ENCODE measurements at places on chromosomes 12 and 14.

DNA sequence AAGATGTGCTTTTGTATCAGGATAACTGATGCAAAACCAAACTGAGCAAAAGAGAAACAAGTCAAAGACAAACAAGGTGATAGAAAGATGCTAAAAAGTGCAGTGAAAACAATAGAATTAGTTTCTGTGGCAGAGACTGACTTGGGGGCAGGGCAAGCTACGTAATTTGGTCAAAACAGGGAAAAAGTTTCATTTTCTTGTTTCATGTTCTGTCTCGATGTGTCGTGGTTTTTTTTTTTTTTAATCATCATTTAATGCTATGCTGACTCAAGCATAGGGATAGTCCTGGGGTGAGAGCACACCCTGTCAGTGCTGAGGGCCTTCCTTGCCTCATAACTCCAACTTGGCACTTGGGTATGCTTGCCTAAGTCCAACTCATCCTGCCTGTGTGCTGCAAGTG lies 144.1 kb upstream of the PTPRQ start:
- no peak for DNase-seq

DNA sequence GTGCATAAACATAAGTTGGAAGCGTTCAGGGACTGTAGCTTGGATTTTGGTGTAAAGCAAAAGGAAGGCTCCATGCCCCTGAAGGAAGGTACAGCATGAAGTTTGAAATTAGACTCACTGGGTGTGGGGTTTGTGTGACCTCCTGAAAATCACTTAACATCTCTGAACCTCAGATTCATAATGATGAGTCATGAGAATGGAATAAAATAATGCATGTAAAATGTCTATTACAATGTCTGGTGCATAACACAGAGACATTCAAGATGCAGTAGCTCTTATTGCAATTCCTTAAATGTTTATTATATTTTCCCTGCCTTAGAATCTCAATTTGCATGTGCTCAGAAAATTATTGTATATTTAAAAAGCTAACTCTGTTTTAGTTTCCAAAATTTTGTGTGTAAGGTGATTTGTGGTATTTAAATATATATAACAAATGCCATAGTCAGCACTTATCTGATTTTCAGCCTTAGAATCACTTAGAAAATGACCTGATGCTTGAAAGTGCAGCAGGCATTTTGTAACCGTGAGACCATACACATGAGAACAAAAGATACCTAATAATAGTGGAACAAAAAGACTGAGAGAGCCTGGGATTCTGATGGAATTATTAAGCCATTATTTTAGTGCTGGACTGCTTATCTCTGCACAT lies 66.3 kb downstream of the E2F7 start:
- no peak for DNase-seq

DNA sequence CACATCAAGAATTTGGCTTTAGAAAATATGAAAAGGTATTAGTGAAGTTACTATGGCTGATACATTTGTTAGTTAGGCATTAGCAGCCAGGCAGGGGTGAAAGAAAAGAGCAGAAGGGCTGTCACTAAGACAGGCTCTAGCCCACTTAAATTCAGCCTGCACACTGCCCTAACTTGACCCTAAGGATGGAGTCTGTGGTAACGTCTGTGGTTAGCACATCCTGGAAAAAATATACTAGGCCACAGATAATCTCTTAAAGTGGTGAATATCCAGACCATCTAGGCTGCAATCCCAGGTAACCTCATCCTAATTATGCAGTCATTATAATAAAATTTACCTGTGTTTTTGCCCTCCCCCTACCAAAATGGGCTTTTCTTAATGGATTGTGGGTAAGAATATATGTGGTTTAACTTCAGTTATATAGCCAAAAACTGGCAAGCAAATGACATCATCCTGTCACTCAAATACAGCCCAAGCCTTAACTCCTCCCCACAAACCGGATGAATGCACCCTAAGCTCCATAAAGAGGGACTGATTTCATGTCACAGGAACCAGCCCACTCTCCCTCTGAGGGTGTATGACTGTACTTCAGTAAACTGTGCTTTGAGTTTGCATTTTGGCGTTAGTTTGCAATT lies 440.9 kb downstream of the LRFN5 start:
- DNase-seq = no peak

DNA sequence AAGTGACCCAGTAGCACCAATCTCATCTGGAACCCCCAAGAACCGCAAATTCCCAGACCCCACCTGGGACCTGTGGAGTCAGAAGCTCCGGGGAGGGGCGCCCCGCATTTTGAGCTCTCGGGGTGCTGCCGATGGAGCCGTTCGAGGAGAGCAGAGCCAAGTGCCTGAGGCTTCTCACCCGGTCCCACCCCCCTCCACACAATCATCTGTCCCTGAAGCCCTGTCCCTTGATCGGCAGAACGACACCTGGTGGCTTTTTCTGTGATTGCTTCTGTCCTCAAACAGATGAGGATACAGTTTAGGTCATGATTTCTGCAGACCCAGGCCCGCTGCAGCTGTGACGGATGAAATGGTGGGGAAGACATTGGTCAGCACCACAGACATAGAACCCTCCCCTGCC lies 74.7 kb downstream of the NOC4L start:
- DNase-seq = peak; percentile 65

GRCh38 chr14:96204151-96205058 lies at the start of gene BDKRB2:
Gene BDKRB2 (plus strand): TSS chr14:96204839. CDS start chr14:96237108, 32,269 bp downstream.
- no peak for DNase-seq

DNA sequence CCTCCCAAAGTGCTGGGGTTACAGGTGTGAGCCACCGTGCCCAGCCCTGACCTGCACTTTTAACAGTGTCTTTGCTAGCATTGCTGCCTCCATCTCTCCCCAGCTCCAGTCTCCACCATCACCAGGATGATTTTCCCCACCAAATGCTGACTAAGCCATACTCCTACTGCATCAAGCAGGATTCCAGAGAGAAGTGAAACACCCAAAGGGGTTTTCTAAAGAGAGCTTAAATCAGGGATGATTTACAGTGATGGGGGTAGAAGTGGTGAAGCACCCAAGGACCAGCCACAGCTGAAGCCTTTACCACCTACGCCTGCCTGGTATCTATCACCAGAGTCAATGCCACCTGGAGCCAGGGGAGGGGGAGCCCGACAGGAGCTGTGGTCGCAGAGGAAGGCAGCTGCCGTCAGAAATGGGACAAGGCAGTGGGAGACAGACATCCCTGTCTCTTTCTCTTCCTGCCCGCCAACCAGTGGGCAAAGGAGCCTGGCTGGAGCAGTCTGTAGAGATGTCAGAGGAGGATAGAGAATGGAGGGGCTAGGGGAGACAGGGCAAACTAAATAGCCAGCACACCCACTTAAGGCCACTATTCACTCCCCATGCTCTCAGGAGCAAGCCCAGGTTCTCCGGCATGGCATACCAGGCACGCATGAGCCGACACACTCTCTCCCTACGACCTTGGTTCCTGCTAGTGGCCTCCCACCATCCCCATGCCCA lies 22.4 kb upstream of the CD9 start:
- no peak for DNase-seq

GRCh38 chr14:53109105-53110041 lies 43.8 kb downstream of the DDHD1 start:
- peak; percentile 68 for DNase-seq

DNA sequence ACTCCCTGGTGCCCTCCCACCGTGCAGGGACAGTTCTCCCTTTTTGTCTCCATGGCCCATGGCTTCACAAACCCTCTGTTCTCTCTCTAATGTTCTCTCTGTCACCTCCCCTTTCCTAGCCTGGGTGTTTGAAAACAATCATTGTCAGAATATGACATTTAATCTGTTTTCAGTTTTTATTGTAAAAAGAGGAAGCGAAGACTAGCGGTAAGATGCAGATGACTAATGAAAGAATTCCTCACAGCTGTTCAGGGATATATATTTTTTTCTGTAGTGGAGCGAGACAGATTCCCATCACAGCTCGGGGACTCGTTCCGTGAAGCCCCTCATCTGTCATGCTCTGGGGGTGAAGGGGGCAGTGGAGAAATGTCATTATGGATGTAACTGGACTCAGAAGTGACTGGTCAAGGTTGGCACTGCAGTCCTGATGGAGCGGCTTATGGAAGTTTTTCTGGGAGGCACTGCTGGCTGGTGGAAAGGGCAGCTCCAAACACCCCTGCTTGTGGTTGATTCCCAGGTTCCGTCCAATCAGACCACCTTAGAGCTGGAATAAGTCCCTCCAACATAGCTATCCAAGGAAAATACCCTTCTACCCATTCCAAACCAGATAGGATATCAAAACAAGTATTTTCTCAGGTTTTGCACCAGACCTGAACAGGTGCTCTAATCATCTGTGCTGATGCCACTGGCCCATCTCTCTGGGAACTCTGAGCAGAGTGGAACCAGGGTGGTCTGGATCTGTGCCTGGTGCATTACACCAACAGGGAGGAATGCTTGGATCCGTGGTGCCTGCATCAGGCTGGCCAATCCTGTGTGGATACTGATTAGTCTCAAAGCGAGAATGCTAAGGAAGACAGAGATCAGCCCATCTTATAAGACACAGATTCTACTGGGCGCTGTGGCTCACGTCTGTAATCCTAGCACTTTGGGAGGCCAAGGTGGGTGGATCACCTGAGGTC lies 84.7 kb downstream of the GPATCH2L start:
- no peak for DNase-seq

DNA sequence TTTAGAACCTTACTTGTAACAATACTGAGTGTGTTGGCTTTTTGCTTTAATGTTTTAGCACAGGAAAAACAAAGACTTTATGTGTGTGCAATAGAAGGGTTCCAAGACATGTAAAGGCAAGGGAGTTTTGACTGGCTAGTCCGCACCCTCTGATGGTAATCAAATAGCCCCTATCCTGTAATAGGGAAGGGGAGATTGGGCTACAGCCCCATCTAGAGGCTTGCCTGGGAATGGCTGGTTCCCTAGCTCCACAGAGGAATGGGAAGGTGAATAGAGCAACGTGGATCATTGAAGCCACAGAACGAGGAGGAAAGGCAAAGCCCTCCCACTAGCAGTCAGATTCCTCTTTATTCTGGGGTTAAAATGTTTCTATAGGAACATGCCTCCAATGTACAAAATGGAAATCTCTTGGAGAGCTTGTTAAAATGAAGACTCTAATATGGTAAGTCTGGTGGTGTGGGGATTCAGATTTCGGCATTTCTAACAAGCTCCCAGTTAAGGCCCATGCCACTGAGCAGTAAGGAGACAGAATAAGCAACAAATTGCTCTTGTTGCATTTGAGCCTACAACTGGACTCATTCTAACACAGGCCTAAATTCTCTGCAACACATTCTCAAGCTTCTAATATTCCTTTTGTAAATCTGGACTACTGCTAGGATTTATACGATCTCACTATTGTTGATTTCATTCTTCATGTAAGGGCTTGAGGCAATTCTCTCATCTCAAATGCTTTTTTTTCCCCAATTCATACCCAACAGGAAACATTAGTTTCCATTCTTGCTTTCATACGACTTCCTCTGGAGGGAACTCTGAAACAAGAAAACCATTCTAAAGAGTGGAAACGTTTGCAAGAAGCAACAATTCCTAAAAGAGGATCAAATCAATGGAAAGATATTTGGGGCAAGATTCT lies 57.1 kb downstream of the NIN start:
- DNase-seq = peak; percentile 30

DNA sequence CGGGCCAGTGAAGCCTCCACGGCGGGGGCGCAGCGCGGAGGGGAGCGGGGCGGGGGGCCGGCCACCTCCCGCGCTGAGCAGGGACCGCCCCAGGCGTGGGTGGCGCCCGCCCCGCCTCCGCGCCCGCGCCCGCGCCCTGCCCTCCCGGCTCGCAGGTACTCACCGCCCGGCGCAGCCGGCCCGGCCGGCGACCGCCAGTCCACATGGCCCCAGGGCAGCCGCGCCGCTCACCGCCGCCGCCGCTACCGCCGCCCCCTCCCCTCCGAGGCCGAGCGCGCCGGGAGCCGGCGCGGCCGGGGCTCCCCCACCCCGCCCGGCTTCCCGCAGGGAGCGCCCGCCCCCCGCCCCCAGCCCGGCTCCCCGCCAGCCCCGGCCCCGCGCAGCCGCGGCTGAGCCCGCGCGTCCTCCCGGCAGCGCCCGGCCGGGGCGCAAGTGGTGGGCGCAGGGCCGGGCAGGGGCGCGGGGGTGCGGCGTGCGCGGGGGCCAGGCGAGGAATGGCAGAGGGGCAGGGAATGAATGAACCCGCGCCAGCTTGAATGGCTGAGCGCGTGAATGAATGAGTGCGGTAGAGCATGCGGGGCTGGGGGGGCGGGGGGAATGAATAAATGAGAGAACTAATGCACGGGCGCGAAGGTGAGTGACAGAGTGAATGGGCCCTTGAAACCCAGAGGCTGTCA lies at the start of gene BEGAIN:
Gene BEGAIN, minus strand, starts transcription at position 332 of the 677 bp plus-strand sequence. Its CDS starts 127 bp downstream, at position 205.
- DNase-seq = no peak

DNA sequence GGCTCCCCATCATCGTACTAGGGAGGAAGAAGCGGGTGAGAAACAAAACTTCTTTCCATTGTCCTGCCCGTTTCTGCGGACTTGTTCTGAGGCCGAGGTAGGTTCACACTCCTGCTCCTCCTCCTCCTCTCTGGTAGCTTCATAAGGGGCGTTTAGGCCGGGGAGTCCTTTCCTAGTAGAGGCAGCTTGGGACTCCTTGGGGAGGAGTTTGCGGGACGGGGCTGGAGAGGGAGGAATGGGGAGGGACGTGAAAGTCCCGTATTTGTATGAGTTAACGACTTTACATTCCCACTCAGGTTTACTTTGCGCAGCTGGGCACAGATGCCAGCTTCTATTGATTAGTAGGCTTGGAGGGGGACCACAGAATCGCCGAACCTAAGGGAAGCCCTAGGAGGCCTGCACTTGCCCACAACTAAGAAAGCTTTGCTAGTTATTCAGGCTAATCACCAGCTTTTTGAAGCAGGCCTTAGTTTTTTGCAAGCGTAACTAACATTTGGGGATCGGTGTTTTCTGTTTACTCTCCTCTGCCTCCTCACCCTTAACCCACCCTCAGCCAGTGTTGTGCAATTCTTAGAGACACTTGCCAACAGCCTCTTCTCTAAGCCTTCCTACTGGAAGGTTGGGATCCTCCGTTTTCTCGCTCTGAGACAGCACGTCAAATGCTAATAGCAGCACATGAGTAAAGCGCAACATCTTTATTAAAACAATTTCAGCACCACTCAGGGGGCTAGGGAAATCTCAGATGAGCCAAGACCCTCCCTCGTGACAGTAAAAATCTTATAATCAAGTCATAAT lies 499 bp downstream of the RNASE4 start:
- DNase-seq = no peak

- DNase-seq = no peak
Observed at GRCh38 chr14:64465831-64466554, 694 bp downstream of the AKAP5 start.
